ENCODE measurements at places on chromosomes 3 and 15.

GRCh38 chr3:120752230-120752629 is 9.7 kb downstream of the GTF2E1 start:
- DNase-seq, result no peak

DNA sequence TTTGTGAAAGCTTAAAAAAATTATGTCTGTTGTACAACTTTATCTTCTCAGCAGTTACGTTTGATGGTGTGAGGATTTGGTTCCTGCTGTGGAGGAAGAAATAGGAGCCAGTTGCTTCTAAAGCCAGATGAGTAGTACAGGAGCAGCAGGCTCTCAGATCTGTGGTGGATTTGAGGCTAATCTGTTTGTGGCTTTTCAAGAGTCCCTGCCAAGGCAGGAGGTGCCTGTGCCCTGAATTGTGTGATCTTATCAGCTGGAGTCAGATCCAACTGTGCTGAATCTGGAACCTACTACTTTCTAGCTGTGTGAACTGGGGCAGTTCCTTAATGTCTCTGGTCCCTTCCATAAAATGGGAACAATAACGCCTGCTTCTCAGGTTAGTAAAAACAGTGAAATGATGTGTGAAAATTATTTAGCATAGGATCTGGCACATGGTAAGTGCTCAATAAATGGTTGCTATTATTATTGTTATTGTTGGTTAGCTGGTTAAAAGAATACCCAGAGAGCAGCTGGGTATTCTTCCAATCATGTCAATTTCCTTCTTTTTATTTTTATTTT is 7.7 kb downstream of the CLDN11 start:
- no peak for DNase-seq

DNA sequence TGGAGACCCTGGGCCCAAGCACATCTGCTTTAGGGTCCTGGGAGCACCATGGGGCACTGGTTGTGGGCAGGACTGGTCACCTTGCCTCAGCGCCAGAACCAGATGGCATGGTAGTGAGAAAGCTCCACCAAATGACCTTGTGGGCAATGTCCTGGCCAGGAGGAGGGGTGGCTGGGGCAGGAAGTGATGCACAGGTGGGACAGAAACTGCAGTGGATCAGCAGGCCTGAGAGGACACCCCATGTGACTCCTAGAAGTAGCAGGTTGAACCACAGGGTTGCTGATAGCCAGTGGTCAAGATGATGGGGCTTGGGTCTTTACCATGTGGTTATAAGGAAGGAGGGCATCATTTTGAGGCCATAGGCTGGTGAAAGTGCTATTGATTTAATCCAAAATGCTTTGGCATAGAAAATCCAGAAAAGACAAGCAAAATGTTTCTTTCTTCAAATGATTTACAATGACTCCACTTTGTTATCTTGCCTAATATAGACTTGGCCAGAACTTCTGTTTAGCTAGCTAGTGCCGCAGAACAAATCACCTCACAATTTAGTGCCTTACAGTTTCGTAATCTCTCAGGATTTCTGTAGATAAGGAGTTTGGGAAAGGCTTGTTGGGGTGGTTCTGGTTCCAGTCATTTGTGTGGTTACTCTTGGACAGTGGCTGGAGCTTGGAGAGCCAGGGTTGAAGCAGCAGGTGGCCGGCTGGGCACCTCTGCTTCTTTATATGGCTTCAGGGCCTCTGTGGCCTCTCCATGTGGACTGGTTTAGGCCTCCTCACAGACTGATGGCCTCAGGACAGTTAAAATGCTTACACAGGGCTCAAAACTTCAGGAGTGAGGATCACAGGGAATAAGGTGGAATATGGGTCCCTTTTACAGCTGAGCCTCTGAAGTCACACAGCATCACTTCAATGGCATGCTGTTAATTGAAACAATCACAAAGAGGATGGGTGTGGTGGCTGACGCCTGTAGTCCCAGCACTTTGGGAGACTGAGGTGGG is 27.5 kb downstream of the TMEM158 start:
- DNase-seq, result no peak

DNA sequence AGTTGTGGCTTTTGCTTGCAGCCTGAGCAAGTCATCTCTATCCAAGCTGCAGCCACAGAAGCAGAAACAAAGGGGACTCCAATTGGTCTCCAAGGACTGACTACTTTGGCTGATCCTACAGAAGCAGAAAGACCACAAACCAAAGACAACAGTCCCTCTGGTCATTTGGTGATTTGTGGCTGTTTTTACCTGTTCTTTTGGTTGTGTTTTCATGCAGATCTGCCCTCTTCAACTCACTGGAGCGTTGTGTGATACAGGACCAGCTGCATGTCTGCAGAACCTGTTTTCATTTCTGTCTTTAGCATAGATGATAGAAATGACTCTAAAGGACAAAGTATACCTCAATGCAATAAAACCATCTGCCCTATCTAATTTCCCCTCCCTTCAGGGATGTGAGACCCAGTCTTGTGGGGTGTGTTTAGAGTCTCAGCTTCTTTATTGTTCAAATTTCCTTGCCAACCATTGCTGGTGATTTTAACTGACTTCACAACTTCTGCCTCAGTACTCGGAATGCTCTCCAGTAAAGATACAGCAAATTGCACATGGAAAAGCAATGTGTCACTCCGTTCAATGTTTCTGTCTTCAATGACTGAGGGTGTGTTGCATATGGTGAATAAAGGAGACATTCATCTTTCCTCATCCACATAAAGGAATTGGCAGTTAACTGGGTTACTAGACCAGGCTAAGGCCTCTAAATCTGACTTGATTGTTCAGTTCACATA is 48.9 kb upstream of the SLC7A14 start:
- no peak for DNase-seq

DNA sequence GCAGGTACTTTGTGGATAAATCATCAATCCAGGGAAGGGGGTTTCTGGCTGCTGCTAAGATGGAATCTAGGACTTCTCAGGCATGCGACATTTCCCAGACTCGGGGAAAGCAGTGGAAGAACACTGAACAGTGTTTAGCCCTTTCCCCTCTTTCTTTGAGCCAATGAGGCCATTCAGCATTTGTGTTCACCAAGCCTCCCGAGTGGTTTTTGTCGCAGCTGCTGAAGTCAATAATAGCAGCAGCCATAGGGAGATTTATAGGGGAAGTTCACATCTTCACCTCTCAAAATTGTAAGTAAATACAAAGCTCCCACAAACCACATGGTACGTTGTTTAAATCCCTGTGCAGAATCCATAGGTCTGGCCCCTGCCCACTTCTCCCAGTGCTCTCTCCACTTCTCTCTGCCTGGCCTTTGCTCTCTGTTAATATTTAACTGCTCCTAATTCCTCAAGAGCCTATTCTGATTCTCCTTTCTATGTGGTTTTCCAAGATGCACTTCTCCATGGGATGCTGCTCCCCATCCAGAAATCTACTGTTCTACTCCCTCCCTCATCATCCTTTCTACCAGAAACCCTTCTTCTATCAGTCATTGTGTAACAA is 230.7 kb downstream of the SHQ1 start:
- DNase-seq, result no peak

DNA sequence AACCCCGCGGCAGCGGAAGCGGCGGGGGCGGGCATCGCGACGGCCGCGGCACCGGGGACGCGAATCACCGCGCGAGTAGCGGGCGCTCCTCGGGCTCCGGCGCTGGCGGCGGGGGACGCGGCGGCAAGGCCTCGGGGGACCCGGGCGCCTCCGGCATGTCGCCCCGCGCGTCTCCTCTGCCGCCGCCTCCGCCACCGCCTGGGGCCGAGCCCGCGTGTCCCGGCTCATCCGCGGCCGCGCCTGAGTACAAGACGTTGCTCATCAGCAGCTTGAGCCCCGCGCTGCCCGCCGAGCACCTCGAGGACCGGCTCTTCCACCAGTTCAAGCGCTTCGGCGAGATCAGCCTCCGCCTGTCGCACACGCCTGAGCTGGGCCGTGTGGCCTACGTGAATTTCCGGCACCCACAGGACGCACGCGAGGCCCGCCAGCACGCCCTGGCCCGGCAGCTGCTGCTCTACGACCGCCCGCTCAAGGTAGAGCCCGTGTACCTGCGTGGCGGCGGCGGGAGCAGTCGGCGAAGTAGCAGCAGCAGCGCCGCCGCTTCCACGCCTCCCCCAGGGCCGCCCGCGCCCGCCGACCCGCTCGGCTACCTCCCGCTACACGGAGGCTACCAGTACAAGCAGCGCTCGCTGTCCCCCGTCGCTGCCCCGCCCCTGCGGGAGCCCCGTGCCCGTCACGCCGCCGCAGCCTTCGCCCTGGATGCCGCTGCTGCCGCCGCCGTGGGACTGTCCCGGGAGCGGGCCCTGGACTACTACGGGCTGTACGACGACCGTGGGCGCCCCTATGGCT is 675 bp downstream of the RBM15B start:
- no peak for DNase-seq

DNA sequence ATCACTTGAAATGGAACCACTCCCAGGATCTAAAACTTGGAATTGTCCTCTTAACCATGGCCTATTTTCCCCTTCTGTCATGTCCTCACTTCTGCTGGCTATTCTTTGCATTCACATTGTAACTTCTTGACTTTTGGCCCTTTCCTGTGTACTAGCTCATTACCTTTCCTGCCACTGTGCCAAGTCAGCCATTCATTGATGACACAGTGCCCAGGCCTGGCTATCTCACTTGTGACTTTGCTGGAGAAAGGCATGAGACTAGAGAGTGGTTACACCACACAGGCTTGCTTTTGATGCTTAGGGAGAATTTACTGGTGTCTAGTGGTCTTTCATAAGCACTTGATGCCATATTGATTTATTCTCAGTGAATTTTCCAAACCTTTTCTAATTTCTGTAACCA is 101.1 kb downstream of the NR1D2 start:
- no peak for DNase-seq

DNA sequence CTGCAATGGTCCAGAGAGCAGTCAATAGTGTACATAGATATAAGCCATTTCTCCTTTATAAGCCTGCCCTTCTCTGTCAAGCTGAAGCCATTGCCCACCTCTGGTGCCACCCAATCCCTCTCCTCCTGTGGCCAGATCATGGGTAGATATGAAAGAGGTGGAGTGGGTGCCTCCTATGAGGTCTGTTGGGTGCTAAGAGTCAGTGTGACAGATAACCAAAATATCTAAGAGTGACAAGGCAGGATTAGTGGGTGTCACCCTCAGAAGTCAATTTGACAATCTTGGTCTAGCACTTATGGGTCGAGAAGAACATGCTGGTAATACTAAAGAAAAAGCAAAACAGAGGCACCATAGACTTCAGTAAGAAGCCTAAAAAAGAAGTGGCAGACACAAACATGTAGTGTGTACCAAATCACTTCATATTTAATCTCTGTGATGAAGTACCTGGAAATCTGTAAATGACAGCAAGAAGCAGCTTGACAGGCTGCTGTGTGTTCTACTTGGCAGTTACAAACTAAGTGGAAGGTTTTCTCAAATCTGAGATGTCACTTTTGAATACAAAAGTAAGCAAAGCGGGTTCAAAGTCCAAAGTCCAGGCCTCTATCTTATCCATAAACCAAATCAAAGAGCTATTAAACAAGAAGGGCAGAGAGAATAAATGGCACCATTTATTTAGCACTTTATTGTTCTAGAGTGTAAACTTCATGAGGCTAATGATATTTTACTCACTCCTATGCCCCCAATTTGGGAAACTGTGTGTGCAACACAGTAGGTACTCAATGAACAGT is 118.9 kb upstream of the EOMES start:
- DNase-seq, result no peak

- DNase-seq, result no peak
Observed at GRCh38 chr15:57609805-57610529, 18.3 kb downstream of the MYZAP start.

DNA sequence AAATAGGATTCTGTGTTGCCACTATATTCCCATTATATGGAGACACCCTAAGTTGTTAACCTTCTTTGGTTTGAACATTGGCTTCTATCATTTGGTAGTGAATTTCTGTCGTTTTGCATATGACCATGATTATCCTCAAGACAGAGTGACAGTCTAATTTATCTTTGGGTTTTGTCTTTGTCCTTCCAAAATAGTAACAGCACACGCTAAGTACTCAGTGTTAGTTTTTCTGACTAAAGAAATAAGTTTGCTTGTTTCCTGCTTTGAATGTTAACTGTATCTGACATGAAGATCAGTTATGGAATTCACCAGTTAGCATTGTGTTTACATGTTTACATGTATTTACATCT is 352.5 kb upstream of the GRM7 start:
- no peak for DNase-seq

DNA sequence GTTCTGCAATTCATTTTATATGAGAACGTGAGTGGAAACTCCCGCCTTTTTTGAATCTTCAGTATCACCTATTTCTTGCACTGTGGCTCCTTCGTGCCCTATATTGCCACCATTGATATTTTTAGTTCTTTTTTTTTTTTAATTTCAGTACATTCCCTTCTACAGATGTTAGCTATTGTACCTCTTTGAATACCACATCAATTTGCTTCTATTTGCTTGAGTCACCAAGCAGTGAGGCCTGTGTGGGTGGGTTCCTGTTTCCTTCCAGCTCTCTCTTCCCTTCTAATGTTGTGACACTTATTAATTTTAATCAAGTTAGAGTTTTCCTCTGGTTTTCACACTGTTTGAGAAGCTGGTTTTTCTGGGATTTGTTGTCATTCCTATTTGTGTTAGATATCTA is 8.7 kb downstream of the HACD2 start:
- DNase-seq, result no peak

DNA sequence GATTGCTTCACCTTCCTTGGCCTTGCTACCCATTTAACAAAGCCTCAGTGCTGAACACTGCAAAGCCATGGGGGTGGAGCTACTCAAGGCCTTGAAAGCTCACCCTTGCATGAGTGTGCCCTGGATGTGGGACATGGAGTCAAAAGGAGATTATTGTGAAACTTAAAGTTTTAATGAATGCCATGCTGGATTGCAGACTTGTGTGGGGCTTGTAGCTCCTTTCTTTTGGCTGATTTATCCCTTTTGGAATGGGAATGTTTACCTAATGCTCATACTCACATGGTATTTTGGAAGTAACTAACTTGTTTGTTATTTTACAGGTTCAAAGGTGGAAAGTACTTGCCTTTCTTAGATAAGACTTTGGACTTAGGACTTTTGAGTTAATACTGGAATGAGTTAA is 538.5 kb upstream of the NECTIN3 start:
- DNase-seq, result no peak

GRCh38 chr3:71232175-71232679 is 351.3 kb downstream of the FOXP1 start:
- DNase-seq, result no peak

- no peak for DNase-seq
Observed at GRCh38 chr3:194140520-194141414, 4.8 kb downstream of the HES1 start.
